ENCODE measurements at places on chromosomes 7 and 10.

GRCh38 chr7:29370531-29371314 is 176.1 kb downstream of the CHN2 start:
- H3K36me3 ChIP-seq = no peaks in the 10 kb centered on the region
- H3K4me1 ChIP-seq = no peaks in the 10 kb centered on the region
- DNase-seq = no peak
- H3K27ac ChIP-seq = no peak overlapping the region
- H3K27me3 ChIP-seq = peaks cover 4% of the 10 kb centered on the region

DNA sequence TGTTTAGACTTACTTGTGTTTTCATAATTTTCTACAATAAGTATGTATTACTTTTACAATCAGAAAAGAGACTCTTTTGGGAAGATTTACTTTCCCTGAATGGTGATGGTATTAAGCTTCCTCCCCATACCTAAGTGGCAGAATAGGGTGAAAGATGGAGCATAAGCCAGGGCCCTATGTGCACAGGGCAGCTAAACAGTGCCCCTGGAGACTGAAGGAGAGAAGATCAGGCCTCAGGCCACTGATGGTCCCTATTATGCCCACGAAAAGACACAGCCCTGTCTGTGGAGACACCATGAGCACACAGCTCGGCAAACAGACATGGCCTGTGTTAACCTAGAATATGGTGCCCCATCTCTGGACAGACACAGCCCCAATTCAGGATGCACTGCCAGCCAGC is 139.4 kb downstream of the OAT start:
- DNase-seq = no peak
- no peaks in the 10 kb centered on the region for H3K4me1 ChIP-seq
- no peaks in the 10 kb centered on the region for H3K36me3 ChIP-seq
- peaks cover 6% of the 10 kb centered on the region for H3K27me3 ChIP-seq

DNA sequence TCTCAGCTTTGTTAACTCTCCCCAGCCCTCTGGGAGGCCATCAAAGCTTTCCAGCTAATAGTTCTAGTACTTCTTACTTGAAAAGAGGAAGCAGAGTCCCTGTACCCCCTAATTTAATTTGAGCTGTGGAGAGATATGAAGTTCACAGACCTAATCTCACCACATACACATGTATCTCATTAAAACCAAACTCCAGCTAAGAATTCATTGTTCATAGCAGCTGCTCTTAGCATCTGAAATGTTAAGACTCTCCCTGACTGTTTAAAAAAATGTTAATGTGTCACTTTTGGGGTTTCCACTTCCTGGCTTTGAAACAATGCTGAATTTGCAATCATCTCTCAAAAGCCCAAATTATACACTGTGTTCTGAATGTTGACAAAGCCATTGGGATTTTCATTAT is 16.2 kb upstream of the MRC1 start:
- no peak for DNase-seq
- H3K36me3 ChIP-seq = no peaks in the 10 kb centered on the region
- H3K4me3 ChIP-seq = no peak overlapping the region

- H3K4me1 ChIP-seq = no peaks in the 10 kb centered on the region
- H3K4me3 ChIP-seq = no peak overlapping the region
- H3K27ac ChIP-seq = no peak overlapping the region
- no peak for DNase-seq
- H3K27me3 ChIP-seq = peaks cover 37% of the 10 kb centered on the region
These were observed 761 bp downstream of the LGI1 start for GRCh38 chr10:93758508-93758885.

DNA sequence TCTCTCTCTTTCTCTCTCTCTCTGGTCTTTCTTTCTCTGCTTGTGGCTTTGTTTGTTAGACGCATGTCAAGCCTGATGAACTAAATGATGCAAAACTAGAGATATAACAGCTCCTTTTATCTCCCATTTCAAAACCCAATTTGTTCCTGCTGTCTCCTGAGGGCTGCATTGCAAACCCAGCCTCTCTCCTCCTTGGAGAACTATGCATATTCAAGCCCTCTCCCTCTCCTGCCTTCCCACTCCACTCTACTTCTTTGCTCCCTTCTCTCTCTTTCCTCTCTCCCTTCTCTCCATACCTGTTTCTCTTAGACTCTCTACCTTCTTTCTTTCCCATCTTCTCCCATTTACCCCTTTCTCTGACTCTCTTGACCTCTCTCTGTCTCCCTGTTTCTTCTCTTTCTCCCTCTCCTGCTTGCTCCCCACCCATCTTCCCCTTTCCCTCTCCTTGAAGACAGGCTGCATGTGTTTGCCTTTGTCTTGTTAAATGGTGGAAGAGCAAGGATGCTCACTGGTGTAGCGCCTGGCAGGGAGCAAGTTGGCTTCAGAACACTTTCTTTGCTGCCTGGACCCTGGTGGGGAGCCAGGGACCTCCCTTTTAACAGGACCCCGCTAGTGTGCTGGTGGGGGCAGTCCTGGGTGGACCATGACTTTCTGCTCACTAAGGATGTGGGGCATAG is 142.9 kb downstream of the CDH23 start:
- no peaks in the 10 kb centered on the region for H3K4me1 ChIP-seq
- no peak overlapping the region for H3K27ac ChIP-seq
- DNase-seq = no peak
- H3K27me3 ChIP-seq = no peaks in the 10 kb centered on the region

GRCh38 chr10:25743832-25744231 is 190.2 kb upstream of the MYO3A start:
- no peak overlapping the region for H3K4me3 ChIP-seq
- no peaks in the 10 kb centered on the region for H3K27me3 ChIP-seq
- H3K36me3 ChIP-seq = no peaks in the 10 kb centered on the region
- no peak overlapping the region for H3K27ac ChIP-seq
- no peaks in the 10 kb centered on the region for H3K4me1 ChIP-seq

DNA sequence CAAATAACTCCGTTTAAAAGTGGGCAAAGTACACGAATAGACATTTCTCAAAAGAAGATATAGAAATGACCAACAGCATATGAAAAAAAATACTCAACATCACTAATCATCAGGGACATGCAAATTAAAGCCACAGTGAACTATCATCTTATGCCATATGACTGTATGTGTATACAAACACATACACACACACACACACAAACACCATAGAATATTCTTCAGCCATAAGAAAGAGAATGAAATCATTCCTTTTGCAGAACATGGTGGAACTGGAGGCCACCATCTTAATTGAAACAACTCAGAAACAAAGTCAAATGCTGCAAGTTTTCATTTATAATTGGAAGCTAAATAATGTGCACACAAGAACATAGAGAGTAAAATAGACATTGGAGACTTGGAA is 1019.4 kb downstream of the KCNMA1 start:
- no peak overlapping the region for H3K4me3 ChIP-seq
- no peaks in the 10 kb centered on the region for H3K4me1 ChIP-seq
- H3K36me3 ChIP-seq = no peaks in the 10 kb centered on the region
